CD4-positive, alpha-beta T cell (primary cell): ENCODE measurements at places on chromosomes 12 and 14. TPM values are rescaled to one million over a fixed set of nuclear protein-coding genes. Genes with fewer than 3 reads are reported as not detected.

- DNase-seq = no peak
Measured at GRCh38 chr12:91383099-91383498, 200.5 kb upstream of the DCN start.

DNA sequence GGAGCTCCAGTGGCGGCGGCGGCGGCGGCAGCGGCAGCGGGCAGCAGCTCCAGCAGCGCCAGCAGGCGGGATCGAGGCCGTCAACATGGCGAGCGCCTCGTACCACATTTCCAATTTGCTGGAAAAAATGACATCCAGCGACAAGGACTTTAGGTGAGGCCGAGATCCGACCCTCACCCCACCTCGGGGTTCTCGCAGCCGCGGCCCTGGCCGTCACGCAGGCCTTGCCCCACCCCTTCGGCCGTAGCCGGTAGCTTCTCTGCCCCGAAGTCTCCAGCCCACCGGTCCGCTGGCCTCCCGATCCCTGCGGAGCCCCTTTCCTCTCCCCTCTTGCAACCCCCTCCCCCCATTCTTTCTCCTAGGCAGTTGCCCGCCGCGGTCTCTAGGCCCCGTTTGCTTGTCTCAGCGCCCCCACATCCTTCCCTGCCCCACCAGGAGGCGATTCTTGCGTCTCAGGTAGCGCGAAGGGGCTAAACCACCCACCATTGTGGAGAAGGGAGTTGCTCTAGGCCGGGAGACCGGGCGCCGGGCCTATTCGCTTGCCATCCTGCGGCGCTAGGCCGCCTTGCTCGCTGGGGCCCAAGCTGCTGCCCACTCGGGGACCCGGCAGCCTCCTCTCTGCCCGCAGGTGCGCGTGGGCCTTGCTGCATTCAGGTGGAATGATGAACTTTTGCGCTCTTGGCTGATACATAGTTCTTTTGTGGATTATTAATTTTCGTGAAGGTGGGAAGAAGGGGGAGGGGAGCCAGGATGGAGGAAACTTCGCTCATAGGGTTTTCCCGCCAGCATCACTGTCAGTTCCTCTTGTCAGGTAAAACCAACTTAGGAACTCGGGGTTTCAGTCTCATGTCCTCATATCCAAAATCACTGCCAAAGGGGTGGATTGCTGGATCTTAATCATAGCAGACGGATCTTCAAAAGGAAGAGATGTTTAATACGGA, 745 bp downstream of the CAND1 start:
- peak; percentile 43 for DNase-seq

GRCh38 chr14:59186306-59186705, 2.2 kb upstream of the DAAM1 start:
- no peak for DNase-seq

- DNase-seq = no peak
Measured at GRCh38 chr12:93704122-93704521, 26.9 kb downstream of the CRADD start.

- no peak for DNase-seq
Measured at GRCh38 chr12:119229837-119230236, 51.1 kb downstream of the HSPB8 start.

DNA sequence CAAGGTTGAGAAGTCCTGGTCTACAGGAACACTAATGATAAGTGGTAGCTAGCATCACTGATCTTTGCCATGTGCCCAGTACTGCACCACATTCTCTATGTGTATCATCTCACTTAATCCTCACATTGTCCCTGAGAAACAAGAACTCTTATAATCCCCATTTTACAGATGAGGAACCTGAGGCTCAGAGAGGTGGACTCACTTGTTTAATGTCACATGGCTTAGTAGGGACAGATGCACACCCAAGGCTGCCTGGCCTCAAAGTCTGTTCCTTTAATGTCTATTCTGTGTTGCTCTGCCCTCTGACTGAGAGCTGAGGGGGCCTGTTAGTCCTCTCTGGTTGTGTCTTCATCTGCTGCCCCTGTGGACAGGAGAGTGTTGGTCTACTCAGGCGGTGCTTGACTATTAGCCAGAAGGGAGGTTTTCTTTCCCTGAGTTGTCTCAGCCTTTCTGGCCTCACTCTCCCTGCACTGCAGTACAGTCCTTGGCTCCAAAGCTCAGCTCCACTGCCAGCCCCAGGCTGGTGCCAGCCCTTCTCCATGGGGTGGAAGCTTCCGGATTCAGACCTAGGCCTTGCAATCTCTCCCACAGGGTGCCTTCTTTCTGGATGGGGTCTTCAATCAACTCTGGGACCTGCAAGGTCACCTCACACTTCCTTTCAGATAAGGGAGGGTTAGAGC, 4.9 kb upstream of the DYNLL1 start:
- DNase-seq = no peak

DNA sequence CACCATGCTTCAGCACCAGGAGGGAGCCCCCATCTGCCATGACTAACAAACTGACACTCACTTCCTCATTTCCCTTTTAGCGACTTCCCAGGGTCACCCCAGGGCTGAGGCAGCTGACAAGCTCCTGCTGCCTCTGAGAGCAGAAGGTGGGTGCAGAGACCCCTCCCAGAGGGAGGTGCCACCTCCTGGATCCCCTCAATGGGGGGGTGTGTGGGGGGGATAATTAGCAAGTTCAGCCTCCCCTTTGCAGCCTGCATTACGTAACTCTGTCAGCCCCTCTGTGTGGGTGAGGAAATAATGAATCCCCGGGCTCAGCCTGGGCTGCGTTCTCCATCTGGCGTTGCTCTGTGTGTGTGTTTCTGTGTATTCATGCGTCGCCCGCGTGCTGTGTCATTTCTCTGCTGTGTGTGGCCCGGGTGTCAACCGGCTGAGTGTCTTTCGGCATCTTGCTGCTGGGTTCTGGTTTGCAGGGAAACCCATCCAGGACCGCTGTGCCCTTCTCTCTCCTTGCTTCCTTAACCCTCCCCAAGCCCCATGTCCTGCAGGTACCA, 28.0 kb downstream of the NOS1 start:
- DNase-seq = no peak

GRCh38 chr14:38721822-38722431, 381.1 kb downstream of the SEC23A start:
- no peak for DNase-seq

GRCh38 chr14:75736845-75737485, 75.9 kb downstream of the TTLL5 start:
- DNase-seq = no peak

GRCh38 chr12:47576289-47576945, 129.4 kb downstream of the RPAP3 start:
- DNase-seq = no peak

DNA sequence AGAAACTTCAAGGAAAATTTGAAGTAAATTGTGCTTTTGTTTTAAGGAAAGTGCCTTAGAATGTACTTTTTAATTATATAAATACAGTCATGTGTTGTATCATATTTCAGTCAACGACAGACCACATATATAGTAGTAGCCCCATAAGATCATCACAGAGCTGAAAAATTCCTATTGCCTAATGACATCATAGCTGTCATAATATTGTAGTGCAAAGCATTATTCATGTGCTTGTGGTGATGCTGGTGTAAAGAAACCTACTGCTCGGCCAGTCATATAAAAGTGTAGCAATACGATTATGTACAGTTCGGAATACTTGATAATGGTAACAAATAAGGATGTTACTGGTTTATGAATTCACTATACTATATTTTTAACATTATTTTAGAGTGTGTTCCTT, 198.9 kb upstream of the SLC16A7 start:
- DNase-seq = no peak

Gene KRT6C
- not detected for total RNA-seq

Gene SMOC1
- not detected for total RNA-seq

Gene GLIPR1L1
- total RNA-seq = not detected

Gene SINHCAF
- 119 TPM for total RNA-seq
